WTC11 (cell line): ENCODE measurements at places on chromosomes 5 and 9.
A peak's percentile ranks its signal among the peaks of the same experiment; 100 is the strongest.

DNA sequence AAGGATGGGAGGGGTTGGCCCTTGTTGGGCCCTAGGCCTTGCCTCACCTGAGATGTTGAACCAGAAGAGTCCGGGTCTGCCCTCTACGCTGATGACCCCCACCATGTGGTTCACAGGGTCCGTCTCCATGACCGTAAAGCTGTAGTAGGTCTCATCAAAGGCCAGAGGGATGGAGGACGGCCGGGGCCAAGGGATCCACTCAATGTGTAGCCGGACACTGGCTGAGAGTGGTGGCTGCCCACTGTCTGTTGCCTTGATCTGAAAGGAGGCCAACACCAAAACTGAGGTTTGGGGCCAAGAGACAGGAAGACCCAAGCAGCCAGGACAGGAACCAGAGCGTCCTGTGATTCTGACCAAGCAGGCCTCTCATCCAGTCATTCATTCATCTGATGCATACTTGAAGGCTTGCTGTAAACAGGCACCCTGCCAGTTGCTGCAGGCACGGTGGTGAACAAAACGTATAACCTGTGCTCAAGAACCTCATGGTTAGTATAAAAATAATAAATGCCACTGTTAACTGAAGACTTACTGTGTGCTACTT is 37.9 kb downstream of the FAT2 start:
- DNase-seq: no peak

DNA sequence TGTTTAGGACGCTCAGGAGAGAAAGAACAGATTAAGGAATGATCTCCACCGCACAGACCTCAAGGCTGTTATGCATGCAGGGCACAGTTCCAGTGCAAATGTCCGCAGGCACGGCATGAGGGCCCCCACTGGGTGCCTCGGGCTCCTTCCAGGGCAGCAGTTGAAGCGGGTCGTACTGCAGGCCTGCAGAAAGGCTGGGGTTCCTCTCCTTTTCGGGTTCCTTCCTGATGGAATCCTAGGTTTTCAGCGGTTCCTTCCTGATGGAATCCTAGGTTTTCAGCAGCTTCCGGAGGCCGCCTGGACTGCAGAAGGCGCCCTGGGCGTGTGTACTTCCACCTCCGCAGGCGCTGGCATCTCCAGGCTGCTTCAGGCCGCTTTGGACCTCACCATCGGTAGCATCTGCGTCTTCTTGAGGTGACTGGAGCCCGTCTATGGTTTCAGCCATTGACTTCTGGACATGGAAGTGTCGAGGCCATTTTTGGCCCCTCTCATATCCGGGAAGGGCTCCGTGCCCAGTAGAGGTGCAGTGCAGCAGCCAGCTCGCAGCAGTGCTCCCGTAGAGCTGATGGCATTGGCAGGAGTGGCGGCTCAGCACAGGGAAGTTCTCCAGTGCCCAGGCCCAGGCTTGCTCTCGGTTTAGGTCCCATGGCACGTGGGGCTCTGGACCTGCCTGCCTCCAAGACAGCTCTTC is 5.6 kb upstream of the MGAT4B start:
- DNase-seq: no peak

DNA sequence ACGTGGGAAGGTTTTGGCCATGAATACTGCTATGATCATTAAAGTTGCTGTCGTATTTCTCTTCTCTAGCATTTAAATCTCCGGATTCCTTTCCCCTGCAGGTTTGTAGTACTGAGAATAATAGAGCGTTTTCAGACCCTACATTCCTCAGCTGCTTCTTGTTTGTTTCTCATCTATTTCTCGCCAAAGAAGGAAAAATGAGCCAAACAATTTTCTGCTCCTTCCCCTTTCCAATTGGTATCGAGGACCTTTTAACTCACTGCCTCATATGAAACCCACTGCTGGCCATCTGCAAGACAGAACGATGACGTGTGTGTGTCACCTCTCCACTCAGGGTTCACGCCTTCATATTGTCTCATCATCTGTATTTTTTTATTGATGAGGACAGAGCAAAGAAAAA is 689.4 kb upstream of the WWC1 start:
- no peak for DNase-seq

- no peak for DNase-seq
Observed at GRCh38 chr9:83792746-83793145, 24.8 kb downstream of the GKAP1 start.

DNA sequence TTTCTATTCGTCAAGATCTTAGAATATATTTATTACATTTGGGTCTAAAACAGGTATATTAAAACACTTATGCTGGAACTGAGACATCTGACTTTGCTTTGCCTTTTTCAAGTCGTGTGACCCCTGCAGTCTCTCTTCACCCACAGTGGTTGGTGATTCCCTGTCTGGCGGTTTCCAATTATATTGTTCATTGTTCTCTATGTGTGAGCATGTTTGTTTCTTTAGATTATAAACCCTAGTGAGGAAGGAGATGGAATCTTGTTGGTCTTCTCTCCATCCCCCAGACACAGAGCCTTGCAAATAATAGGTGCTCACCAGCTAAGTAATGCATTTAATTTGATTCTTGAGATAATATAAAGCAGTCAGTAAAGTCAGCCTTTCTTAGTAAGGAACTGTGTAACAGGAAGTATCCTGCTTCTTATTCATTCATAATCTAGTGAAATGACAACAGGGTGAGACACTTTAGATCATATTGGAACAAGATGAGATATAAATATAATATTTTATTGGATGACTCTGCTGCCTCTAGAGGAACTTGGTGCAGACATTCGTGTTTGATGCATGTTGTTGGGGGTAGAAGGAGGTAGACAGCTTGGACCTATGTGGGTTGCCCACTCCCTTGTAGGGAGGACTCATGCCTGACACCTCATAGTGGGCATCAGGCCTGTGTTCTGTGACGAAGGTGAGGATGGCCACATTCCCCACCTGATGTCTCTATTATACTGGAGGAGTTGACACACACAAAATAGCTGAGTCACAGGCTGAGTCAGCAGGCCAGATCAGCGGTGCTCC is 88.1 kb downstream of the FGF1 start:
- DNase-seq: peak; percentile 35

GRCh38 chr5:16980983-16981382 is 44.9 kb upstream of the MYO10 start:
- no peak for DNase-seq

DNA sequence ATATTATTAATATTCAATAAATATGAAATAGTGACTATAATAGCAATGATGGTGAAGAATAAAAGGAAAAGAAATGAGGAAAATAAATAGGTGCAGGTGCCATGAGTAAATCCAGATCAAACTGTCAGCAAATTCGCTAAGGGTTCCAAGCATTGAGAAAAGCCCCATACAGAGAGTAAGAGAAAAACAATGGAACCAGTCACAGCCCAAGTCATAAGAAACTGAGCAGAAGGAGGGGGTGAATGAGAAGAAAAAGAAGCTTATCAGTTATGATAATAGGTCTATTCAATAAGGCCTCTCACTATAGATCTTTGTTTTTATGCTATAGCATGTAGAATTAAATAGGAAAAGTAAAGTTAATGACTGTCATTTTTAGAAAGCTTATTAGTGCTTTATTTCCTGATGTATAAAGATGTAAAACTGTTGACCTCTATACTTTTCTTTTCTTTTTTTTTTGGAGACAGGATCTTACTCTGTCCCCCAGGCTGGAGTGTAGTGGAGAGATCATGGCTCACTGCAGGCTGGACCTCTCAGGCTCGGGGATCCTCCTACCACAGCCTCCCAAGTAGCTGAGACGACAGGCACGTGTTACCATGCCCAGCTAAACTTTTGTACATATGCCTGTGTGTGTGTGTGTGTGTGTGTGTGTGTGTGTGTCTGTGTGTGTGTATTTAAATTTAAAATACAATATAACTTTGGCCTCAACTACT is 72.4 kb downstream of the FYB1 start:
- DNase-seq: no peak

DNA sequence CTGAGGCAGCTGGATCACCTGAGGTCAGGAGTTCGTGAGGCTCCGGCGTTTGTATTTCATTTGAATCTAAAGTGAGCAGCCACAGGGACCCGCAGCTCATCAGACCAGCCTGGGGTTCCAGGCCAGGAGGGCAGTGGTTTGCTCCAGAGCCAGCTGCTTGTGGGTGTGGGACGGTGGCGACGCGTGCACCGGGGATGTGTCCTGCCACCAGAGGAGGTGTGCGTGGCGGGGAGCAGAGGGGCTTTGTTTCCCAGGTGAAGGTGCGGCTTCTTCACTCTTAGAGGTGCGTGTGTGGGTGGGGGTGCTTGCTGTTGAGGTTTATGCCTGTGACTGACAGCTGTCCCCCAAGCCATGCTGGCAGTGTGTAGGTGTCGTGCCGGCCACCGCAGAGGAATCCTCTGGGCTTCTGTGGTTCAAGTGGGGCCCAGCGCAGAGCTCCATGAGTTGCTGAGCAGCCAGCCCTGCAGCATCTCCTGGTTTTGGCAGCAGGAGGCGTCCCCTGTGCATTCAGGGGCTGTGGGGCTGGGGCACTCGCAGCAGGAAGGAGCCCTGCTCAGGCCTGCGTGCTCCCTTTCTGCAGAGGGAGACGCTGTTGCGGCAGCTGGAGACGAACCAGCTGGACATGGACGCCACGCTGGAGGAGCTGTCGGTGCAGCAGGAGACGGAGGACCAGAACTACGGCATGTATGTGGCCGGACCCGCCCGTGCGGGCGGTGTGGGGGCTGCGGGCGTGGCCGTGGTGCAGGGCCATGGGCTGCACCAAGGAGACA is 6.9 kb upstream of the AJM1 start:
- DNase-seq: no peak

- DNase-seq: no peak
Observed at GRCh38 chr9:97636903-97637302, 3.3 kb downstream of the NCBP1 start.

DNA sequence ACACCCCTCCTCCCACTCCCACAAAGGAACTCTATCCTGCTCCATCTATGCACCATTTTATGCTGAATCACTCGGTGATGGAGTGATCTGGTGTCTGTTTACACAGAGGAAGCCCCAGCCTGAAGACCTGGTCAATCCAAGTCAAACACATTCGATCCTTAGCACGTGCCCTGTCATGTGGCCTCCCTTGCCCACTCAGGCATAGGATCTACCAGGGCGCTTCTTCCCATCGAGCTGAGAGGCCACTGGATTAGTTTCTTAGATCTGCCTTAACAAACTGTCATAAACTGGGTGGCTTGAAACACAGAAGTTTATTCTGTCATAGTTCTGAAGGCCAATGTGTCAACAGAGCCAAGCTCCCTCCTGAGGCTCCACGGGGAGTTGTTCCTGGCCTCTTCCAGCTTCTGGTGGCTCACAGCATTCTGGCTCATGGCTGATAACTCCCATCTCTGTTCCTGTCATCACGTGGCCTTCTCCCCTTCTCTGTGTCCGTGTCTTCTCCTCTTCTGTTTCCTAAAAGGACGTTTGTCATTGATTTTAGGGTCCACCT is 34.2 kb downstream of the FOXI1 start:
- no peak for DNase-seq

- no peak for DNase-seq
Observed at GRCh38 chr5:164053123-164053522, 547.7 kb downstream of the MAT2B start.

DNA sequence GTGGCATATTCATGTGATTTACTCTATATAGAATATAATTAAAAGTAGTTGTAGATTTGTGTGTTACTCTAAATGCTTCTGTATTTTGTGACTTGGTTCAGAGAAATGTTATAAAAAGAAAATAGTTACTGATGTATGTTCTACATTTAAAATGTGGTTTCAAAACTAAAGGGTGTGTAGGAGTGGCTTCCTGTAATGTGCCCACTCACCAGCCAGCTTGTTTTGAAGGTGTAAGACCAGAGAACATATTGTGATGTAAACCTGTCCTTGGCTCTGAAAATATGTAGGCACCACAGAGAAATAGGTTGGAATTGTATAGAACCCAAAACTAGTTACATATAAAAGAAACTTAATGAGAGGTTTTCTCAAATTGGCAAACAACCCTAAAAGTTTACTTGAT is 51.2 kb upstream of the ARRDC3 start:
- no peak for DNase-seq

GRCh38 chr9:108867116-108867515 is 5.0 kb downstream of the ACTL7A start:
- no peak for DNase-seq

DNA sequence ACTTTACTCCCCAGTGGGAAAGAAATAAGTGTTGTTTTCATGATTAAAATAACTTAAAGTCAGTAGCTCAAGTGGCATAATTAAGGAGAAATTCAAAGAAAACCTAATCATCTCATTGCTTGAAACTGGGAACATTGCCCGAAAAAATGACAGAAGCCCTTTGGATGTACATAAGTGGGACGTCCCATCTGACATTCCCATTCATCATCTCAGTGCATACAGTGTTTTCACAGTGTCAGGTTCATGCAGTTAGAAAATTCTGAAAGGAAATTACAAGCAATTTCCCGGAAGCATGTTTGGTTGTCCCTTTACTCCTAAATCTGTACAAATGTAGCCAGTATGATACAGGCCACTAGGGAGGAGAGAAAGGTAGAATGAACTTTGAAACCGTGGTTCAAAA is 95.6 kb downstream of the ADAMTS16 start:
- no peak for DNase-seq

DNA sequence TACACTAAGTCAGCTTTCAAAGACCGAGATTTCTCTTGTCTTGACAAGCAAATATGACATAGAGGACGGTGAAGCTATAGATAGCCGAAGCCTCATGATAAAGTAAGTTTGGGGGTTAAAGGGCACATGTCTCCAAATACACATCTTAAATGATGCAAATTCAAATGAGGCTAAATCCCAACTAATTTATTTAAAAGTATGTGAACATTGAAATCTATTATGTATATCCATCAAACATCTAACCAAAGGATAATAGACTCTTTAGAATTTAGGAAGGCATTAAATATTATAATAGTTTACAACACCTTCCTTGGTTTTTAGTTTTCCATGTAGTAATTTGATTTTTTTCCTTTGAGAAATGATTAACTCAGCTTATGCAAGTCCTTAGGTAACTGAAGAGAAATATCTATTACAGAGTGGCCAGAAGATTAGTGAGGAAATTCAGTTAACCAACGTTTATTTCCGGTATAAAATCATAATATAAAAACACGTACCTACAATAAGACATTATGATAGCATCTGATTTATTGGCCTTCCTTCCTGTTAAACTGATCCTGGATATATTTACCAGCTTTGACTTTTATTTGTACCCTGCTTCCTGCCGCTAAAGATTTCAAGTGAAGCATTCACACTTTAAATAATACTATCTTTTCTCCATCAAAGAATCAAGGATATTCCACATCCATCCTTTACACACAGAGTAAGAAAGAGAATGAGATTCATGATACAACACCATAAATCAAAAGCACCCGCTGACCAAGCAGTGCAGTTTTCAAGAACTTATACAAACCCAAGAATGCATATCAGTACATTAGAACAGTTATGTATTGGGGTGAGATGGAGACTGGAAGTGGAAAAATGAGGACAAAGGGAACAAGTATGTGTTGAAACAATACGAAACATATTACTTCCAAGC is 31.9 kb upstream of the F2R start:
- no peak for DNase-seq

- peak; percentile 68 for DNase-seq
Observed at GRCh38 chr9:78130004-78130403, 98.4 kb upstream of the GNAQ start.
